ENCODE measurements at places on chromosomes 5 and 9.

DNA sequence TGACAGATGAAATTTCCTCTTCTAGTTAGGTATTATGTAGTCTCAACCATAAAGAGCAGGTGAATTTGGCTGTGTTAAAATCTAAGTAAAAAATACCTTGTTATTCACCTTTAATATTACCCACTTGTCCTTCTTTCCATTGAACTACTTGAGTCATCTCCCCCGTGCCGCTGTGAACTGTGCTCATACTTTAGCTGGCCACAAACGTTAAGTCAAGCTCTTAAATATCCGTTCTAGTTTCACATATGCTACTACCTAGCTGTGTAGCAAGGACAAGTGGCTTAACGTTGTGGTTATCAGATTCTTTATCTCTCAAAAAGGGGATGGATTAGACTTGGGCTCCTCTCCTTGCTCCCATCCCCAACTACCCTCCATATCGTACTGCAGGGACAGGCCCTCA, 110.4 kb downstream of the EFNA5 start:
- DNase-seq, result no peak

GRCh38 chr5:129410488-129410887, 49.6 kb upstream of the ADAMTS19 start:
- no peak for DNase-seq

GRCh38 chr9:29212397-29213387, 1639.4 kb upstream of the C9orf72 start:
- DNase-seq, result no peak

GRCh38 chr9:133406480-133407307, 11.1 kb downstream of the REXO4 start:
- DNase-seq, result peak; percentile 73

DNA sequence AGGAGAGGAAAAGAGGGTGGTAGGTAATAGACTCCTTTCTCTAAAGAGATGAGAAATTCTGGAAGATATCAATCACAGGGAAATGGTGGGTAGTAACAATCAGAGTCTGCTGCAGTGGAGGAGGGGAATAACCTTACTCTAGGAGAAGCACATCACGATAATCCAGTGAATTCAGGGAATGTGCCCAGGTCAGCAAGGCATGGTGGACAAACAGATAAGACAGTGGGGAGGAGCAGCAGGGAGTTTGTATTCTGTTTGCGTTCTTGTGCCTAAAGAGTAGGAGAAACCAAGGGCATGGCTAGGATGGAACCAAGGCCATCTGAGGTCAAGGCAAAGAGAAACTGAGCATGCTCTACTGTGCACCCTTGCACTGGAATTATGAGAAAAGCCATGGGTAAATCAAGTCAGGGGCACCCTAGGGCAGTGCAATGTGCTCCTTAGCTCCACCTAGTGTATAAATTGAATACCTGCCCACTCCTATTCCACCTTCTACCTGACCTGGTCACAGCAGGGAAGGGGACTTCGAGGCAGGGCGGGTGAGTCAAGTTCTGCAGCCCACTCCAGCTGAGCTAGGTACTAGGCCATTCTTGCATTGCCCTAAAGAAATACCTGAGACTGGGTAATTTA, 31.6 kb downstream of the RETREG1 start:
- no peak for DNase-seq

GRCh38 chr5:112551419-112552032, 132.4 kb upstream of the EPB41L4A start:
- DNase-seq, result no peak

GRCh38 chr5:79850316-79850822, 140.7 kb downstream of the MTX3 start:
- no peak for DNase-seq

GRCh38 chr5:171906703-171907590, 99.5 kb downstream of the FBXW11 start:
- DNase-seq, result no peak

- DNase-seq, result no peak
Observed at GRCh38 chr5:123283031-123283430, 140.2 kb downstream of the CEP120 start.

GRCh38 chr5:129500101-129500500, 40.0 kb downstream of the ADAMTS19 start:
- DNase-seq, result no peak

- no peak for DNase-seq
Observed at GRCh38 chr9:74107692-74108091, 389.4 kb upstream of the RORB start.

- DNase-seq, result no peak
Observed at GRCh38 chr5:34022121-34022705, 14.4 kb upstream of the AMACR start.

DNA sequence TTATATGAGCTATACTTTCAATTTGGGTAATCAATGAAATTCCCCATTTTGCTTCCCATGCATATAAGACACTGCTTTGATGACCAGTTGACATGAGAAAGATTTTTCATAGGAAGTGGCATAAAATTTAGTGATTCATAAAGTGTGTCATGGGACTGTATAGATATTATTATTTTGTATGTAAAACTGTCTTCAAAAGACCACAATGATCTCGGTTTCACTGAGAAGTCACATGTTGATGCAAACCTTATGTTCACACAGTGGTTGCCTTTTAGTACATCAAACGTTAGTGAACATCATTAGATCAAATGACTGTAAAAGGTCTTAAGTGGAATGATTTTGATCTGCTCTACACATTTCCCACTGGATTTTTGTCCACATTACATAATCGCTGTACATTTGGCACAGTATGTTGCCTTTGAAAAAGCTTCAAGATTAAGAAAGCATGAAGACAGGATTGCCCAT, 349.2 kb upstream of the MEF2C start:
- no peak for DNase-seq

- no peak for DNase-seq
Observed at GRCh38 chr5:140550147-140551079, 3.0 kb downstream of the EIF4EBP3 start.

GRCh38 chr9:69317081-69317480, 7.9 kb upstream of the ENTREP1 start:
- DNase-seq, result no peak

GRCh38 chr5:98929710-98930298, 997 bp upstream of the CHD1 start:
- no peak for DNase-seq

DNA sequence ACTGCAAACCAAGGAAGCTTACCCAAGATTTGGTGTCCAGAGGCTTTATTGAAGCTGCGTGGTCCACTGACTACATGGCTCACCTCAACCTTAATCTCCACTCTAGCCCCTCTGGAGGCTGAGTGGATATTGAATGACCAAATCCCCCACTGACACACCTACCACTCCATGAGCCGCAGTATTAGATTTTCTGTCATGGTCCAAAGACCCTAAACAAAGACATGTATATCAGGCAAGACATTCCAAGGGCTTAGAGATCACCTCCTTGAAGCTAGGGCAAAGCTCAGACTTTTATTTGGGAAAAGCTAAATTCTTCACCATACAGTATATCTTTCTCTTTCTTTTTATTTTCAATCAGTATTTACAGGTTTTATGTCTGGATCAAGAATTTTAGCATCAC, 346.2 kb upstream of the CTNND2 start:
- no peak for DNase-seq

DNA sequence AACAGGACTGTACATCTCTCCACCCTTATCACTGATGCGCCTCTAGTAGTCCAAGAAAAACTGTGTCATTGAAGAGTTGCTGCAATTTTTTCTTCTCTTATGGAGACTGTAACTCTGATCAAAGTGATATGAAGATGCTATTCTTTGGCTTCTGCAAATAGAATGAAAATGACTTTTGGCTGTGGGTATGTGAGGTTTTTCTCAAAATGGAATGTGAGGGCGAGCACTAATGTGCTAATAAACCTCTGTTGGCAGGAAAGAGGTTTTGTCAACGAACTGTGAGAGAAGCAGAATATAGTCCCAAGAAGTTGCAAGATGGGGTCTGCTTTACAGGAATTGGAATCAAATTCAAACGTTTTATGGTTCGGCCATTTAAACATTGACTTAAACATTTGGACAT, 252.0 kb upstream of the GAS1 start:
- DNase-seq, result no peak

DNA sequence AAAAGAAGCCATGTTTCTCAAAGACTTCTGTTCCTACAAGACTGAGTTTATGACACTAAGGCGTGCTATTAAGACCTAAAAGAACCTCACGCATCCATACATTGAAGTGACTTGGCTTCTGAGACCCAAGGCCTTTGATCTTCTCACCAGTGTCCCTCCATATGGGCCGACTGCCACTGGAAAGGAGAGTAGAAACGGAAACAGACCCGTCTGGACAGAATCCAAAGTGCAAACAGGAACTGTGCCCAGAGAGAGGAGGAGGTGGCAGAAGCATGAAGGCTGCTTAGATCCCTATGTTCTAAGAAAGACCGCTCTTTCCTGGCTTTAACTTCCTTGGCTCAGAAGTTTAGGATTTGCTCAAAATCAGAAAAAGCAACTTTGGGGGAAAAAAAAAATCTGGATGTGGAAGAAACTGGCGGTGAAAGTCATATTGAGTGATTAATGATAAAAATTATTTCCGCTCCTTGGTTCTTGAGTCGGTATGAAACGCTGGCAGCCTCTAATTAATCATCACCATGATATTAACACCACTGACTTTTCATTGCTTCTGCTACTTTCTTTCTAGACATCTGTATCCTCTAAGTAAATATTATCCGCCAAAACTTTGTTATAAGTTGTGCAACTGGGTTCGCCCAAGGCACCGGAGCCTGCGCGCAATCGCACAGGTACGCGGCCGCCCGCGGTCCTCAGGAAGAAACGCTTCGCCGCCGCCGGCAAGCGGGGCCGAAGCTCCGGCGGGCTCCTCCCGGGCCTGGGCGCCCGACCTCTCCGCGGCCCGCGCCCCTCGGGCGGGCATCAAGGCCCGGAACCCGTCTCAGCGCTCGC, 726 bp downstream of the DAP start:
- DNase-seq, result no peak

DNA sequence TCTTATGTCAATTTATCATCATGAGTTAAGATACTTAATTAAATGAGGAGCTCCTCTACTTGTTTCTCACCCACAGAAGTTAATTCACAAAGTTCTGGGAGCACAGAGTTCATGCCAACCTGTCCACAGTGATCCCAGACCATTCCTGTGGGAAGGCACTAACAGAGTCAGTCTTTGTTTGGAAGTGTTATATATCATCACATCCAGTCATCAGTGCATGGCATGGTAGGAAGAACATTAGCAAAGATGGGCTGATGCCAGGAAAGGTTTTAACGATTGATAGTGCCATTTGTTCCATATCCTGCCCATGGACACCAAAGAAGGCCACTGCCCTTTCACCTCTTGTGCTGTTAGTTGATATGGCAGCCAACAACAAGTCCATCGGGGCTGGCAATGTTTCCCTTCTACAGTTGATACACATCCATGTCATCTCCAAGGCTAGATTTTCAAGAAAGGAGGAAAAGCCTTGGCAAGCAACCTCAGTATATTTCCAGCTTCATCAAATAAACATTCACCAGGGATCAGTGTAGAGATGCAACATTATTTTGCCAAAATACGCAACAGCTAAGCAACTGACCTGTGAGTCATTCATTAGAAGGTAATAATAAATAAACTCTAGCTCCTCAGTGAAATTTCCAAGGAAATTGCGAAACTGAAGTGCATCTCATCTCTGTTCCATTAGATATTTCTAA, 169.6 kb downstream of the RORB start:
- no peak for DNase-seq

All from central memory CD8-positive, alpha-beta T cell (primary cell).